ENCODE measurements at places on chromosomes 11 and 22.

DNA sequence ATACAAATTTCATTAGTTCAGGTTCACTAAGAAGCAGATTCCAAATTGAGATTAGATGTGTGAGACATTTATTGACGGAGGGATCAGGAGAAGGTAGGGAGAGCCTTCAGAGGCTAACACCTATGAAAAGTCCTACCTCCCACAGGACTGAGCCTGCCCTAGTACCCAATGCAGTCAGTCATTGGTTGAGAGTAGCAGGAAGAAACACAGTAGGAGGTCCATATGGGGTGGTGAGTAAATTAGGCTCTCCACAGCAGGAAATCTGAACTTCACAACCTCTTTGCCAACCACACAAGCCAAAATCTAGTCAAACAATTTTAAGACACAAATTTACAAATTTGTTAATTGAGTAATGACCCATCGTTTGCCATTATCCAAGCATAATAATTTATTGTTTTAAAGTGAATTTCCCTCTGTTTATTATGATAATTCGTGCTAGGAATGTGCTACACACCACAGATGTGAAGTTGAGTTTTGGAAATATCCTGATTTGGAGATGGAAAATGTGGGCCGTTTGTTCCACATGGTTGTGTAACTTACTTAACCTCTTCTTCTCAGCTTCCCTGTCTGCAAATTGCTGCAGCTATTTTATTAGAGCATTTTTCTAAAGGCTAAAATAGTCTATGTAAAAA, 542.1 kb downstream of the ETS1 start:
- DNase-seq, result no peak

- no peak for DNase-seq
These were observed 74.9 kb downstream of the PACSIN2 start for GRCh38 chr22:42939941-42940653.

GRCh38 chr11:9754010-9754471, 90.2 kb downstream of the SWAP70 start:
- DNase-seq, result no peak

DNA sequence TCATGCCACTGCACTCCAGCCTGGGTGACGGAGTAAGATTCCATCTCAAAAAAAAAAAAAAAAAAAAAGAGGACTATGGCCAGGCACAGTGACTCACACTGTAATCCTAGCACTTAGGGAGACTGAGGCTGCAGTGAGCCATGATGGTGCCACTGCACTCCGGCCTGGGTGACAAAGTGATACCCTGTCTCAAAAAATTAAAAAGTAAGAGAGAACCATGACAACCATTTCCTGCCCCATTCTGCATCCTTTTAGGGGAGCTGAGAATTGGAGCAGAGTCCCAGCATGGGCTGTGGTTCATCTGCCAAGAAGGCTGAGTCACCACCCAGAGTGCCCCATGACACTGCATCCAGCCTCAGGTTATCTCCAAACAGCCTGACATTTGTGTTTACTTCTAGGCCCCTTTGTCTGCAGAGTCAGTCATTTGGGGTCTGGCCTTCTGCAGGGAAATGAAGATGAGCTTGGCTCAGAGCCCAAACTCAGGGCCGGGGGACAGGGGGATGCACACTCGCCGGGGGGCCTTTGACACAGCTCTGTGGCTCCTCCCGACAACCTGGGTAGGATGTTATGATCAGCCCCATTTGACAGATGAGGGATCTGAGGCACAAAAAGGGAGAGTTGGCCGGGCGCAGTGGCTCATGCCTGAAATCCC, 4.7 kb downstream of the CSDC2 start:
- DNase-seq, result peak; percentile 89

DNA sequence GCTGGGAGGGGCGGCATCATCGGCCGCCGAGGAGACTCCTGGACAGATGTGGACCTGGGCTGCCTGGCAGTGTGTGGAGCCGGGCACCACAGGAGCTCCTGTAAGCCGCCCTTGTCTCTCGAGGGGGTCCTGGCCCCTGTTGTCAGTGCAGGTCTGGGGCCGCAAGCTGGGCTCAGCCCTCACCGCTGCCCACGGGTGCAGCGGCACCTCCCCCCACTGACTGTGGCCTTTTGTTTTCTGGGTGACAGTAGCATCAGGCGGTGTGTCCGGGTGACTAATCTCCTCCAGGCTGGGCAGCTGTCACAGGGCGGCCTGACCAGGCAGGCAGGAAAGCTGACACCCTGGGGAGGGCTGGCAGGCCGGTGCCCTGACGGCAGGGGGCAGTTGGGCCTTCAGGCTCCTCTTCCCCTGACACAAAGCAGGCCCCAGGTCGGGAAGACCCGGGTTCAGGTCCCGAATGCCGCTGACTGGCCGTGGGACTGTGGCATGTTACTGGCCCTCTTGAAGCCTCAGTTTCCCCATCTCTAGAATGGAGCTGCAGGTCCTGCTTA, 16.3 kb downstream of the DGKZ start:
- DNase-seq, result no peak

DNA sequence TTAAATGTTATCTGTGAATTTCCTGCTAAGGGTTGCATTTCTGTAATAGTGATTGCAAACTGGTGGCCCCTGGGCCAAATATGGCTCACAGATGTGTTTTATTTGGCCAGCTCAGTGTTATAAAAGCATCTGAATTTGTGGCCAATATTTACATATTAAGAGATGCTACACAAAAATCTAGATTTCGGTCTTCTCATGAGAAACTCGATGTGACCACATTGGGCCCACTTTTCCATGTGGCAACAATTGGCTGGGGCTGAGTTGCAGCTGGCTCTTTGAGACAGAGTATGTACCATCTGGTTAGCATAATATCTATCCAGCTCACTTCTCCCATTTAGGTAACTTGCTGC, 244.5 kb upstream of the POU2AF2 start:
- no peak for DNase-seq

DNA sequence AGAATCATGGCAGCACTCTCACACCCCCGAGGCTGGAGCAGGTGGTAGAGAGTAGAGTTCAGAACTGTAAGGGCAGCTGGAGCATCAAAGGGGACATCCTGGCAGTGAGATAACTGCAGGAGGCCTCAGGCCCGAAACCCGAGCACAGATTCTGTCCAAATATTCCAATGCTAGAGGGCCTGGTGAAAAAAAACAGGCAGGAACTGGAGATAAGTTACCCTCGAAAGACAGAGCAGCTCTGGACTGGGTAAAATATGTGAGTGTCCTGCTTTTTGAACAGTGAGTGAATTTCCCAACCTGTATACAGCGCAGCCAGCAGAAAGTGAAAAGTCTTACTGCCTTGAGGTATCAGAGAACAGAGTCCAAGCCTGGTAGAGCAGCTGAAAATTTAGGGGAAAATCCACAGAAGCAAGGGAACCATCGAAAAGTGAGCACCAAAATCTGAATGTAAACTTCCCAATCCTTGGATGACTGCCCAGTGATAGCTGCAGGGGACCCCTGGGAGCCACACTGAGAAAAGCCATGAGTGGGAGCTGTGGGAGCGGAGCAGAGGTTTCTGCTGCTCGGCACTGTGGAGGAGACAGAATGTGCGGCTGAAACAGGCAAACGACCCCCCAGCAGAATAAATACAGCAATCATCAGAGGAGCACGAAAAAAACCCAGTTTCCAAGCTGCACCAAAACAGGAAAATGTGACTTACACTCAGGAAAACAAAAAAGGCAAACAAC, 50.6 kb downstream of the WNT11 start:
- DNase-seq, result no peak

GRCh38 chr11:130548491-130548833, 100.0 kb downstream of the ADAMTS15 start:
- DNase-seq, result no peak

- DNase-seq, result no peak
These were observed 6.5 kb downstream of the OR52M1 start for GRCh38 chr11:4551346-4551979.

GRCh38 chr11:69647761-69648497, 7.0 kb downstream of the CCND1 start:
- DNase-seq, result no peak

GRCh38 chr22:29201782-29202181, 3.9 kb upstream of the EMID1 start:
- no peak for DNase-seq

GRCh38 chr11:108705061-108705460, 40.2 kb downstream of the DDX10 start:
- no peak for DNase-seq

DNA sequence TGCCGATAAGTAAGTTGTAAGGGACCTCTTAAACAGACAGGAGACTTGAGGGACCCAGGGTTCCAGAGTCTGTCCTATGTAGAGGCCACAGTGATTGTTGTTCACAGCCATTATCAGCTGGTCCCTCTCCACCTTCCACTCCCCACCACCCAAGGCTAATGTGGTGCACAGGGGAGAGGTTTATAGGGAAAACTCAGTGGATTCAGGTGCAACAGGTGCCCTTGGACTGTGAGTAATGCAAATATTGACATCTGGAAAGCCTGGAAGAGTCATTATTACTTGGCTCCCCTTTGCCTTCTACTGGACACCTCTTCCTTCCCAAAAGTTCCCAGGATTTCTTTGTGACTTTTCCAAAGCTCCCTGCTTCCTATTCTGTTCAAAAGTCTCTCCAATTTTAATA, 441.1 kb upstream of the CCDC90B start:
- no peak for DNase-seq

GRCh38 chr22:44394246-44395117, 81.7 kb upstream of the SHISAL1 start:
- no peak for DNase-seq

DNA sequence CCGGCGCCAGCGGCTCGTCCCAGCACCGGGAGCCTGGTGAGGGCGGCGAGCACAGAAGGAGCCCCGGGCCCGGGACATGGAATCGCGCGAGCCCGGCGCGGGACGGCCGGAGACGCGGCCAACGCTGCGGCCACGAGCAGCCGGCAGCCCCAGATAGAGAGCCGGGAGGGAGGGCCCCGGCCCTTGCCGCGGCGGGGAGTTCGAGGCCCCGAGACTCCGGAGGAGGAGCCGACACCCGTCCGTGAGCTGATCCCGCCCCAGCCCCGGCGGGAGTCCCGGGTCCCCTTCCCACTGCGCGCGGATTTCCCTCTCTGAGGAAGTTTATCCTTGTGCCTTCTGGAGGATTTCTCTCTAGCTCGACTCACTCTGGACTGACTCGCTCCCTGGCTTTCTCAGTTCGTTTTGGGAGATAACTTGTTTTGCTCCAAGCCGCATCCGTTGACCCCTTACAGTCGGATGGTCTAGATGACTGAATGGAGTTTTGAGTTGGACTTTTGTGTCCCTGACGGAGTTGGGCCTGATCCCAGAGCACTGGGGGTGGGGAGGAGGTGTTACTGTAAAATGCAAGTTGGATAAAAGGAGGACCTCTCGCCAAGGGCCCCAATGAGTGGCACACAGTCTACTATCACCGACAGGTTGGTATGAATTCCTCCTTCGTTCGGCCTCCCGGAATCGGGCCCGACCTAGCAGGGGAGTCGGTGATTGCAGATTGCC, 585 bp downstream of the ARHGEF12 start:
- DNase-seq, result peak; percentile 44

- no peak for DNase-seq
These were observed 222.3 kb upstream of the NARS2 start for GRCh38 chr11:78796956-78797355.

DNA sequence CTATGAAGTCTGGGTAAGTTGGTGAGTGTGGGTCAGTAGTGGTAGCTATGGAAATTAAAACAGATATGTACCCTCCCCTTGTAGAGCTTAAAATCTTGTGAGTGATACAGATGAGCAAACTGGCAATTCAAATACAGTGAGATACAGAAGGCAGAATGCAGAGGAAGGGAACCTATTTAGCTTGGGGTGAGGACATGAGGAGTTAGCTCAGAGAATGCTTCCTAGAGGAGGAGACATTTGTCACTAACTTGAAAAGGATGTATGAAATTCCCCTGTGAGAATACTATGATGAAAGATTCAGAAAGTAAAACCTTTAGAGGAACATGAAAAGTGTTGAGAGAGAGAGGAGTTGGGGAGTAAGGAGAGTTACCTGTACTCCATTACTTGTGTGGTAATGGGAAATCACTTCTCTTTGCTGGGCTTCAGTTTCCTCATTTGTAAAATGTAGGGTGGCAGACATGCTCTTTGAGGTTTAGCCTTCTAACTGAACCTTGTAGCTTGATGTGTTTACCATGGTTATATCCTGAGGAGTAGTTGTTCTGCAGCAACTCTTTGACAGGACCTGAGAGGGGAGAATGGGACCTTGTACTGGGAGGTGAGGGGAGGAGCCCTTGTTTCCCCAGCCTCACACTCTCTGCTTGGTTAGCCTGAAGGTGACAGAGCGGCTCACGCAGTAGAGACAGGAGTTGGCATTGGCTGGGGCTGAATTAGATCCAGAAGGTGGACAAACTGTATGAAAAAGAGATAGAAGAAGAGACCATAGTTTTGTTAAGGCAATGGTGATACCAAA, 17.9 kb downstream of the SWAP70 start:
- no peak for DNase-seq

GRCh38 chr11:1453611-1454034, 33.0 kb downstream of the MOB2 start:
- no peak for DNase-seq

GRCh38 chr11:20477418-20478090, 90.0 kb downstream of the PRMT3 start:
- no peak for DNase-seq

DNA sequence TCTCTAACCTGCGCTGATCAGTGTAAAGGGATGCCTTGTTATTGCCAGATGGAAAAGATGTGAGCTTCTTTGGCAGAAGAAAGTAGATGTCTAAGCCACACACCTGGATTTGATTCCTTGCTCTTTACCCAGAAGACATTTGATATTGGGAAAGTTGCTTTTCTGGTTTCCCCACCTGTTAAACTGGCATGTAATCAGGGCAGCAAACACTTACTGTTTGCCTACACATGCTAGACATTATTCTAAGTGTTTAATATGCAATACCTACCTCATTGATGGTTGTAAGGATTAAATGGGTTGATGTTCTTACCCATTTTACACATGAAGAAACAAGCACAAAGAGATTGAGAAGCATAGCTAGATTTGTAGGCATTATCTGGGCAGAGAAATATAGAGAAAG, 16.6 kb downstream of the ASRGL1 start:
- DNase-seq, result no peak

- DNase-seq, result no peak
These were observed 14.7 kb upstream of the AMPD3 start for GRCh38 chr11:10440401-10440800.

DNA sequence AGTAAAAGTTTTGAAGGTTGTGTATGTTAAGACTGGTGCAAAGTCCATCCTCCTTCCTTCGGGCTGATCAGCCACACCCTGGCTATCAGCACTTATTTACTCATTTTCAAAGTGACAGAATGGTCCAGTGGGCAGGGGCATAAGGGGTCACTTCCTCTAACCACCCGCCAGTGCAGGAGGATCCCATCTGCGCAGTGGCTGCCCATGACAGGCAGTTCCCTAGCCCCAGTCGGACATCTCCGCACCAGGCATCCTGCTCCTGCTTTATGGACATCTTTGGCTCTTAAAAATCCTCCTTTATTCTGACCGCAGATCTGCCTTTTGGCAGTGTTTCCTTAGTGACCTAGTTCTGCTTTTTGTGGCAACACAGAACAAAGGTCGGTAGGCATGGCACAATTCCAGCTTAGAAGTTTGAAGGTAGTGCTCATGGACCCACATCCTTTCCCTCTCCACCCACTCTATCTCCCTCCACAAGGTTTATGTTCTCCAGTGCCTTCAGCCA, 55.9 kb downstream of the BMAL1 start:
- no peak for DNase-seq

- DNase-seq, result peak; percentile 73
These were observed 18.5 kb downstream of the ENDOD1 start for GRCh38 chr11:95108159-95108611.

All from cerebellum (tissue), 4 donors.